ENCODE measurements at places on chromosomes 13 and 19. TPM values are rescaled to one million over a fixed set of nuclear protein-coding genes. Genes with fewer than 3 reads are reported as not detected.

Gene CBARP
- 6.4 TPM for total RNA-seq

Gene KL
- 0.49 TPM for total RNA-seq

Gene KIR3DL2
- not detected for total RNA-seq

Gene SGCG
- total RNA-seq, result 0.74 TPM
